Left ventricle myocardium inferior (tissue), 1 donor: ENCODE measurements at places on chromosomes 6 and 20.

GRCh38 chr20:44494266-44494665 lies 18.6 kb downstream of the TTPAL start:
- no peak for DNase-seq

DNA sequence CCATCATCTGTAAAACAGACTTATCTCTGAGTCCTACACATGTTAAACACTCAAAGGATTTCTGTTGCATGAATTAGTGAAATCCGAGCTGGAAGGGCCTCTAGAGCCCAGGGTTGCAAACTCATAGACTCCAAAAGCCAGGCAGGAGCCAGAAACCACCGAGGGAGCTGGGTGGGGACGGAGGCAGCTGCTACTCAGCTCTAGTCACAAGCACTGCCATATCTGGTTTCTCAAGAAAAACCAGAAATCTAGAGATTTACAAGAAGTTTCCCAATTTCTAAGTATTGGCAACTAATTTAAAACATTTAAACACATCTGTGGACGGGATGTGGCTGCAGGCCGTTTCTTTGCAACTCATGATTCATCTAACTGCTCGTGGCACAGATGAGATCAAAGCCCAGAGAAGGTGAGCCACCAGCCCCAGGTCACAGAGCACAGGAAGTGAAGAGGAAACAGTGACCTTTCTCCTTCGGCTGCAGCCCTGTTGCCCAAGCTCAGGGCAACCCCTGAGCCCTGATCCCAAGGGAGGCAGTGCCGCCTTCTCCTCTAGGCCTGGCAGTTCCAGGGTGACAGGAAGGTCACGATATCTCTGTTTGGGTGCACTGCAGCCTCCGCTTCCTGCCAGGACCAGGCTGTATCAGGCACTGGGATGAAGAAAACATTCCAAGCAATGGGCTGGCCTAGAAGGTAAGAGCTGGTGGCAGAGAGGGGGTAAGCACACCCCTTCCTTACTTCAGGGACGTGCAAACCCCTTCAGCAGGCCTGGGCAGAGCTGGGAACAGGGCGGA lies 26.4 kb upstream of the PTGIS start:
- DNase-seq = peak; percentile 76

GRCh38 chr6:166597711-166598440 lies 11.4 kb upstream of the RAMACL start:
- DNase-seq = no peak

- no peak for DNase-seq
Observed at GRCh38 chr6:118558464-118559217, 10.5 kb downstream of the PLN start.

DNA sequence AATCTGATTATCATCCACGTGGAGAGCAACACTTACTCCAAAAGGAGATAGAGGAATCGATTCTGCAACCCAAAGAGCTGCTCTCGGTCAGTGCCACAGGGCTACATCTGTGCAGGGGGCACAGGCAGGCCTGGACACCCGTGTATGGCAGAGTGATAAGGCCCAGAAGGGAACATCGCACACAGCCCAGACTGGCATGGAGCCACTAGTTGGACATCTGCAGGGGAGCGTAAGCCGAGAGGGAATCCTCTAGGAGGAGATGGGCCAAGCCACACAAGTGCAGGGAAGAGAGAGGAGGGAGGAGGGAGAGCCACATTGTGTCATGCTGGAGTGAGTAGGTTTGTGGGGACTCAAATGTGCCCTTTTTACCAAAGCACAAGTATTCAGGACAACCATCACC lies 50.4 kb upstream of the ENTPD6 start:
- DNase-seq = peak; percentile 18
